ENCODE measurements at places on chromosomes 2 and 18.
A peak's percentile ranks its signal among the peaks of the same experiment; 100 is the strongest.

- DNase-seq: no peak
Measured at GRCh38 chr18:33870059-33870458, 292.0 kb downstream of the ASXL3 start.

DNA sequence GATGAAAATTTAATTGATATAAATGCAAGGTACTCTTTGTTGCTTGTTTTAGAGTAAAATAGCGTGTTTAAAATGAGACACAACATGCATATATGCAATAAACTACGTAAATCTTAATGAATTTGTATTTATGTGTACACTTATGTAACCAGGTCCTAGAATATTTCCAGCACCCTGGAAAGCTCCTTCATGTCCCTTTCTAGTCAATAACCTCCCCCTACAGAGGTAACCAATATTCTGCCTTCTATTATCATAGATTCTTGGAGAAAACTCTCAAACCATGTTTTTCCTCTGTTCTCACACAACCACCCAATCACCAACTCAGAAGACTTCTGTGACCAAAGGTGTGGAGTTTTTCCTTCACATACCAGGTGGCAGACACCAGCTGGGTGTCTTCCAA lies 79.6 kb upstream of the THUMPD2 start:
- DNase-seq: no peak

- no peak for DNase-seq
Measured at GRCh38 chr2:198711484-198711883, 746.3 kb downstream of the SATB2 start.

GRCh38 chr2:68767996-68768395 lies 33.4 kb downstream of the ARHGAP25 start:
- DNase-seq: no peak

DNA sequence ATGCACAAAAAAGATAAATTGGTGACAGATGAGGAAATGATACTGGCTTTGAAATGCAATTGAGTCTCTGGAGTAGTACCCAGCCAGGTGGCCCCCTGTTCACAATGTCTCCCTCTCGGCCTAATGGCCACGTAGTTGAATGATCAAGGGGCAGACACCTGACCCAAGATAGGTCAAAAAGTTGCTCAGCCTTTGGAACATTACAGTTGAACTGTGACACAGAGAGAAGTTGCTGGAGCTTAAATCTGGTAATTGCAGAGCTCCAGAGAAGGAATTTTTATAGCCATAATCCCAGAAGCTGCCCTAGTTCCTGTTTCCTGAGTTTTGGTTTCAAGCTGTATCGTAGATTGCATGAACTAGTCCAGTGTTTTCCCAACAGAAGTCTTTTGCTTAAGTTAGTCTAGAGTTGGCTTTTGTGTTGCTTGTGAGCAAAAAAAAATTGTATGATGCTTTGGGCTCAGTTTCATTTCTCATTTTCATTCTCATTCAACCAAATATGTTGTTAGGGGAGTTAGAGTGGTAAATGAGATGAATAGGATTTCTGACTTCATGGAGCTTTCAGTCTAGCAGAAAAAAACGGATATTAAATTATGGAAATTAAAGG lies 117.9 kb downstream of the CSRNP3 start:
- DNase-seq: no peak

DNA sequence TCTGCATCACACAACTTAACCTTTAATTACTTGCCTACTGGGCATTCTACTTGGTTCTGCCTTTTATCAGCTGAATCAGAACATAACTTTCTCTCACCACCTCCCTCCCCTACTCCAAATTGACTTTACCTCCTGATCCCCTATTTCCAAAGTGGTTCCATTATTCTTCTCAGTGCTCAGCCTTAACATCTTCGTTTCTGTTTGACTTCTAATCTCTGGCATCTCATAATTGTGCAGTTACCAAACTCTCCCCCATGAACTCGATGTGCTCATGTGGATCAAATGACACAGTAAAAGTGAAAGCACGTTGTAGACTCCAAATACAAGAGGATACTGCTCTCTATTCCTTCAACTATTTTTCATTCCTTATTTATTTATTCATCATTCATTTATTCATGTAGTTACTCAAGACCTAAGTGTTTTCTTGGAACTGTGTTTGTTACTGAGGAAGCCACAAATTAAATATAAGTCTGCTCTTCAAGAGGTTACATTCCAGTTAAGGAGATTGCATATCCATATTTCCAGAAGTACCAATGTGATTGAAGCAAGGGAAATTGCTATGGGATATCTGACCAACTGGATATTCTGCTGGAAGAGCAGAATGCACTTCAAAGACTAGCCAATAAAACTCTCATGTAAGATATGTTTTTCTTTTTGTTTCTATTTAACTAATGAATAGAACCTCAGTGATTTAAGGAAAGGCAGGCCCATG lies 158.8 kb downstream of the TMEFF2 start:
- DNase-seq: no peak

DNA sequence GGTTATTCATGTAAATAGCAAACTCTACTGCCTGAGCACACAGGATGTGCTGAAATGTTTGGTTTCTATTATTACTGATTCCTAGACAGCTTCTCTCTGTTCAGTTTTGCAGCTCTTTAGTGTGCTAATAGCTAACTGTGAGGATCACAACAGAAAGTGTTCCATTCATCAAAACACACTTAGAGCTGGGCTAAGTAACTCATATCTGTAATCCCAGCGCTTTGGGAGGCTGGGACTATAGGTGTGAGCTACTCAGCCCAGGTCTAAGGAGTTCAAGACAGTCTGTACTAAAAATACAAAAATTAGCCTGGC lies 63.2 kb downstream of the MOGAT1 start:
- DNase-seq: no peak

- DNase-seq: no peak
Measured at GRCh38 chr2:162082036-162082435, 8.0 kb upstream of the DPP4 start.

DNA sequence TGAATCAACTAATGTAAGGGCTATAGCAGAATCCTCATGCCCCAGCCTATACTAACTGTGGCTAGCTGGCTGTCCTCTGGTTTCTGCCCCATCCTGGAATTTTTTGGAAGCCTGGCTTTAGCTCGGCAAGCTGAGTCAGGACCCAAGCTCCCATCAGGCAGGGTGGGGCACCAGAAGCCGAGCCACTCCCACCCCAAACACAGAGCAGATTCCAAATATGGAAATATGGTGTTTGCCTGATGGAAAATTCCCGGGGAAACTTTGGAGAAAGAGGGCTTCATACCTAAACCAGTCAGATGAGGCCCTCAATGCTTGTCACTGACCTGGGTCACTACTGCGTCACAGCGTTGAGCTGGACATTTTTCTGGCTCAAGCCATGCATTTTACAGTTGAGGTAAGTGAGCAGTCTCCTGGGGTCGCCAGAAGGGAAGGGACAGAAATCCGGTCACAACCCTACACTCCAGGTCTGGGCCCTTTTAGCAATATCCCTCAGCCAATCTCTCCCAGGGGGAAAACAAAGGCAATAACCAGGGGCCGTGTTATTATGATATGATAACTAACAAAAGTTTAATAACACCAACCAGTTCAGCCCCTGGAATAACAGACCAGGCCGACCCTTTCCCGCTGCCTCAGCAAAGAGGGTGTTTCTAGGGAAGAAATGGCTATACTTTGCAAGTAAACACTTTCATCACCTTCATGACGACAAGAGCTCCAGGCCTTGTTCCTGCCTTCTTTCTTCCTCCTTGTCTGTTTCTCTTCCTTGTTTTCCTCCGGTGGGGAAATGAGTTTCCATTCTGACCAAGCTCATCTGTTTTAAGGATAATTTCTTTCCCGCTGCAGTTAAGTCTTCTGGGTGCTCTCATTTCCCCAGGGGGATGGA lies 37.7 kb downstream of the PSD4 start:
- DNase-seq: no peak

GRCh38 chr2:207747653-207748560 lies 21.8 kb downstream of the FZD5 start:
- no peak for DNase-seq

GRCh38 chr2:176087330-176088047 lies 3.7 kb upstream of the EVX2 start:
- DNase-seq: no peak

DNA sequence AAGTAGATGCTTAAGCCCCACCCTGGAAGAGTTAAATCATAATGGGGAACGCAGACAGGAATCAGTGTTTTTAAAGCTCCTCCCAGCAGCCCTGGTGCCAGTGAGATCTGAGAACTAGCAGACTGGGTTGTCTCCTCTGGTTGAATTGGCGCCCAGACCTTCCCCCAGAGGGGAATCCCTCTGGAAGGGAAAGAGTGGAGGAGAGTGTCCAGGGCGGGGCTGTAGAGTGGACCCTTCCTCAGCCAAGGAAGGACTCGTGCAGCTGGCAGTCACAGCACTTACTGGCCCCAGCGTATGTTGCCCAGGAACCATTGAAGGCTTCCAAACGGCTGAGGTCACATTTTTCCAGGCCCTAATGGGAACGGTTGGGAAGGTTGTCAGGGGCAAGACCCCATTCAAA lies 62.5 kb downstream of the TGOLN2 start:
- DNase-seq: no peak

GRCh38 chr2:28956890-28957289 lies 24.2 kb upstream of the TOGARAM2 start:
- DNase-seq: no peak

DNA sequence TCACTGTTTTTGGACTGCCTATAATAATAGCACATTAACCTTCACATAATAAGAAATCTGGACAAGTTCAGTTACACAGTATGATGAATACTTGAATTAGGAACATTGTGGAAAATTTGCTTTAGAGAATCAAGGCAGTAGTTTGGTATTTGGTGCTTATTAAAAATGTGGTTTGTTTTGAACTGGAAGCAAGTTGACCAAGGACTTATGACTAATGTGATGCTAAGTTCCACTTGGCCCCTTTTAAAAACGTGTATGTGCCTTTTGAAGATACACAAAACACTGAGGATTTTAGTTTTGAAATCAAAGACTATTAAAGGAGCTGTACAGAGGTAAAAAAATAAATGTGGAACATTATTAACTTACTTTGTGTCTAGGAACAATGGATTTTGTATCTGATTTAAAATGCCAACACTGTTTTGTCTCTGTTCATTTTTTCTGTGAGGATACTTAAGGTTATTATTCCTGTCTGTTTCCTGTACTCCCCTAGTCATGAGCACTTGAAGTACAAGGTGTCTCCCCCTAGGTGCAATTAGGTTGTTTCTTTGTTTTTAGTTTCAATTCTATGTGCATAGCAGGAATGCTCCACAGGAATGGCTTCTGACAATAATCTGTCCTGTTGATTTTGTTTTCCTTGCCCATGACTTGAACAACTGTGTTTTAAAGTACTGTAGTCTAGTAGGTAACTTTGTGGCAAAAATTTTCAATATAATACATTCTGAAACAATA lies 49.6 kb upstream of the PTH2R start:
- DNase-seq: no peak

DNA sequence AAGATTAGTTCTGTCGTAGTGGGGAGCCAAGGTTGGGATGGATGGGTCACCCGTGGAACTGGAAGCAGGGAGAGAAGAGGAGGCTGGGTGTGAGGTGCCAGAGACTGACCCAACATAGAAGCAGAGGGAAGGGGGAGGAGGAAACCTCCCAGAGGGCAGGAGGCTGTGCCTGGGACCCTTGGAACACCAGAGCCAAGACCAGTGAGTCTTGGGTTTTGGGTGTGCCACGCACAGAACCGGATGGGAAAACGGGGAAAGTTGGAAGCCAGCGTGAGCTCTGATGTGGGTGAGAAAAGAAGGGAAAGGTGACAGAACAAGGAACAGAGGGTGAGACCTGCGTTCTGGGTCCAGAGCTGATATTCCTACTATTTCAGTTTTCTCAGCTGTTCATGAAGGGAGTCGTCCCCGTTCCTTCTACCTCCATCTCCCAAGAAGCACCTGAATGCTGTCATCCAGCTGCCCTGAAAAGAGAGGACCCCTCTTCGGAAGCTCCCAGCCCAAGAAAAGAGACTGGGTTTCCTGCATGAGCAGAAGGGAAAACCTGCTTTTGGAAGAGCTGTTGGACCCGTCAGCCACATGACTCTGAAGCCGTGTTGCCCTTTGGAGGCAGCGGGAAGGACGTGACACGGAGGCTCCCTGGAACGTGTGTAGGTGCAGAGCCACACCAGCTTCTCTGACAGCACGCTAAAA lies 250.1 kb downstream of the NDUFA10 start:
- DNase-seq: no peak

DNA sequence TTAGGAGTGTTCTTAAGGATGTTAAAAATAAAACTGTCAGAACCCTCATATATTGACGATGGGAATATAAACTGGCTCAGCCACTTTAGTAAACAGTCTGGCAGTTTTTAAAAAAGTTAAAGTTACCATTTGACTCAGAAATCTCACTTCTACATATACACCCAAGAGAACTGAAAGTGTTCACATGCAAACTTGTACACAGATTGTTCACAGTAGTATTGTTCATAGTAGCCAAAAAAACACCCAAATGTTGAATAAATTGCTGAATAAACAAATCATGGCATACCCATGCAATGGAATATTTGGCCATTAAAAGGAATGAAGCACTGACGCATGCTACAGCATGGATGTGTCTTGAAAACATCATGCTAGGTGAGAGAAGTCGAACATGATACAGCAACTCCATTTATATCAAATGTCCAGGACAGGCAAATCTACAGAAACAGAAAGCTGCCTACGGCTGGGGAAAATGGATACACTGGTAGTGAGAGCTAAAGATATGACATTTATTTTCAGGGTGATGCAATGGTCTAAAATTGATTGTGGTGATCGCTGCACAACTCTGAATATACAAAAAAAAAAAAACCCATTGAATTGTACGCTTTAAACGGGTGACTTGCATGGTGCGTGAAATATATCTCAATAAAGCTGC lies 10.1 kb downstream of the RPL31 start:
- DNase-seq: peak; percentile 32

- no peak for DNase-seq
Measured at GRCh38 chr2:232190796-232191195, 187.8 kb upstream of the ALPP start.

DNA sequence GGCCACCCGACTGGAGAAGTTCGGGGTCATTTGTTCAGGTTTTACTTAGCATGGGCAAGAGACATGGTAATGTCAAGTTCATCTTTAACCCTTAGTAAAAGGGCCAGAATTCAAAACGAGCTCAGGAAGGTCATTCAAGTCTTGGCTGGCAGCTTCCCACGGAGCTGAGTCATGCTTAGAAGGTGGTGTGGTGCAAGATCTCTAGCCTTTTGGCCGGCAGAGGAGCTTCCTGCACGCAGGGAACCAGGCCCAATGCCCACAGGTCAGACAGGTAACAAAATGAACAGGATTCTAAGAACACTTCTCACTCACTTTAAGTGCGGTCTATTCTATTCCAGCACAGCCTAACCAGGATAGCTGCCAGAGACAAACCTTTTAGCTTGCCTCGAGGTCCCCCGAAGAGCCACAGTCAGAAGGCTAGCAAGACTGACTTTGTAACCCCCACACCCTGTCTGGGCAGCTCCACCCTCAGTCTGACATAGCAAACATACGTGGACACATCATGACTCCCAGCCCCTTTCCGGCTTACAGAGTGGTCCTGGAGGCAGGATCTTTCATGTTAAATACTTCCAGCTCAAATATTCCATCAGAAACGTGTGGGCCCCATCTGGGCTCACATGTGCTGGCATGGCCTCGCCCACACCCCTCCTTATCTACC lies 292.7 kb downstream of the BCL11A start:
- DNase-seq: no peak

- DNase-seq: no peak
Measured at GRCh38 chr18:55515214-55515613, 72.8 kb downstream of the TCF4 start.

GRCh38 chr18:11119550-11119949 lies 29.8 kb downstream of the PIEZO2 start:
- DNase-seq: no peak

GRCh38 chr18:9737472-9738121 lies 29.5 kb downstream of the RAB31 start:
- DNase-seq: no peak

- DNase-seq: no peak
Measured at GRCh38 chr18:59696311-59697235, 650 bp downstream of the CCBE1 start.

- no peak for DNase-seq
Measured at GRCh38 chr2:42917425-42917927, 125.1 kb upstream of the HAAO start.
